Cerebellar nuclear complex (tissue), 1 donor: ENCODE measurements at places on chromosomes 7 and 10.

DNA sequence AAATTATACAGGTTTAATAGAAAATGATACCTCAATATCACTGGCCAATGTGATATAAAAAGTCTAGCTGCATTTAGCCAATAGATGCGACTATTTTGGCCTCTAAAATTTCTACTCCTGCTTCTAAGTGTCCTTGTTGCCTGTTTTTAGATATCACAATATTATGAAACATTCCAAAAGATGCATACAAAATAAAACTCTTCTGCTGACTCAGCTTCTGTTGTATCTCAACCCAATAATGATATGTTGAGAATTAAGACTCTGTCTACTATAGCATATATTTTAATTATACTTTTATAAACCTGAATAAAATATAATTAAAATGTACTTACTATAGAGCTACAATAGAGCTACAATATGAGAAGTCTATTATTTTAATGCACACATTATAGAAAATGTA lies 661.0 kb upstream of the TEX47 start:
- no peak for DNase-seq

GRCh38 chr7:158428837-158429753 lies 158.5 kb downstream of the PTPRN2 start:
- DNase-seq: no peak

DNA sequence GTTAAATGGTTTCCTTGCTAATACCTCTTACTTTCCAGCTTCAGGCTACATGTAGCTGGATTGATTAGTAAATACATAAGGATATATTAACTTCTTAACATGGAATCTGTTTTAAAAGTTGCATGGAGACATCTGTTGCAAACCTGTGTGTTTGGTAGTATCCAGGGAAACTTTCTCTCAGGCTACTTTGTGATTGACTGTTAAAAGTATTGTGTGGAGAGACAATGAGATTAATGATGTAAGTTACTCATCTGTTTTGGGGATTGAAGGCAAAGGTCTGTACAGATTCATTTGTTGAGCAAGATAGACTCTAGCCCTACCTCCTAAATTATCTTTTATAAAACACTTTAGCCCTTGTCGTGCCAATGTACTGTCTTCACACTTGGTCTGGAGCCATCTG lies 6.6 kb downstream of the CREB5 start:
- no peak for DNase-seq

GRCh38 chr7:55276572-55277295 lies 88.4 kb upstream of the LANCL2 start:
- no peak for DNase-seq
